ENCODE measurements at places on chromosomes 2 and 18.

DNA sequence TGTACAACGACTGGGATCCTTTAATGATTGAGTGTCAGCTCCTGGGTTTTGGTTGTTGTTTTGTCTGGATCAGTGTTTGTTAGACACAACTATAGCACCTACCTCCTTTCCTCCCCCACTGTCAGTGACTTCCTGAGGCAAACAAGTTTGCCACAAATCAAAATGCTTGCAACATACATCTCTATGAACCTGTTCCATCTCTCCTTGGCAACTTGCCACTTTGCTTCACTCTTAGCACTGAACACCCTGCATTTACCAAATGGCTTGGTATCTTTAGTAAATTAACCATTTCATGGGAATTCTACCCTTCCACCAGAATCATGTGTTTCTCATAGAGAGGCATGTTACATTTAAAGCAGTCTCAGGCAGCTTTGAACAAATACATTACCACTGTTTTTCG, 301.1 kb upstream of the TANK start:
- DNase-seq = no peak

- DNase-seq = no peak
These were observed 79.4 kb upstream of the AGAP1 start for GRCh38 chr2:235414422-235414821.

- no peak for DNase-seq
These were observed 173.1 kb upstream of the GYPC start for GRCh38 chr2:126482582-126483464.

DNA sequence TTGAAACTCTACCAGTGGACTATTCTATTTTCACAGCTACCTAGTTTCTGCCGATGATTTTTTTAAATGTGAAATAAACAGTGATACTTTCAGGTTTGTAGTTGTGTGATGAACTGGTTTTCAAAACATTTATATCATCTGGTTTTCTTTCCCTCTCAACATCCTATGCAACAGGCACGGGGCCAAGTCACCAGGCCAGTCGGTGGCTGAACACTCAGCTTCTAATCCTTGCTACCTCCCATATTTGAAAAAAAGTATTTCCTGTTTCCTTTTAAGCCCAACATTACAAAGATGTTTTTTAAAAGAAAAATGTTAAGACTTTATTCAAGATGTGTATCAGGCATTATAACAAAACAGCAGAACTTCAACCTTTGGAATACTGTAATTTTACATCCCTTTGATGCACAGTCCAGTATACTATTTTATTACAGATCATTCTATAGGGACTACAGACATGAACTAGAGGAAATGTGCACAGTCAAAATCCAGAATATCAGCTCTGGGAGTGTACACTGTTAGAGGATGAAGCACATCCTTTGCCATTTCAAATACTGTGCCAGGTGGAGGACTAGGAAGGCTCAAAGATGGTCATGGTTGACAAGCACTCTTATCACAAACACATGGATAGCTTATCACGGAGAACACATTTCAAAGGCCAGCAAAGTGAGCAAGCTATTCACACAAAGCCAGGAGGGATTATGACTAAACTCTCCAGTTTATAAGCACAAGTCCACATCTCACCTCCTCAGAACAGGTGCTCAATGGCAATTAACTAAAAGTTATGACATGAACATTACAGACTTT, 14.6 kb downstream of the MRPL35 start:
- no peak for DNase-seq

GRCh38 chr2:8115456-8115855, 566.4 kb upstream of the ID2 start:
- DNase-seq = no peak

GRCh38 chr2:54763636-54764291, 40.3 kb downstream of the EML6 start:
- DNase-seq = peak; percentile 33

GRCh38 chr2:200275295-200276013, 31.0 kb upstream of the SPATS2L start:
- no peak for DNase-seq

- DNase-seq = no peak
These were observed 34.7 kb downstream of the ONECUT2 start for GRCh38 chr18:57469884-57470283.

GRCh38 chr2:65361623-65362022, 70.8 kb downstream of the SPRED2 start:
- no peak for DNase-seq

- no peak for DNase-seq
These were observed 71.4 kb upstream of the CDH20 start for GRCh38 chr18:61261870-61262269.

DNA sequence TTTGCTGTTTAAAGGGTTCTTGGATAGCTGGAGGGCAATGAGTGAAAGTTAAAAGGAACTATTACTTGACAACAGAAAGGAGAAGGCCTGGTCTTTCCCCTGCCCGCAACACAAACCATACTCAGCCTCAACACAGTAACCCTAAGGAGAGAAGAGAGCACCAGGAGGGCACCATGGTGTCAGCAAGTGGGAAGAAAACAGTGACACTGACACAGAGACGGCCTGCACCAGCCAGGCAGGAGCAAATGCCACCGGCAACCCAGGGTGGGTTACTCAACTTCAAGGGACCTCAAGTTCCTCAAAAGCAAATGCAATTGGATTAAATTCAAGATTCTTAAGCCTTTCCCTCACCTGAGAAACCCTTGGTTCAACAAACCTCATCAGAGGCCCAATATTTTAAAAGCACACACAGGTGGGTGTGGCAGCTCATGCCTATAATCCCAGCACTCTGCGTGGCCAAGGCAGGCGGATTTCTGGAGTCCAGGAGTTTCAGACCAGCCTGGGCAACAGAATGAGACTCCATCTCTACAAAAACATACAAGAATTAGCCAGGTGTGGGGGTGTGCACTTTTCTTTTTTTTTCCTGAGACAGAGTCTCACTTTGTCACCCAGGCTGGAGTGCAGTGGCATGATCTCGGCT, 52.3 kb downstream of the TFCP2L1 start:
- DNase-seq = no peak

DNA sequence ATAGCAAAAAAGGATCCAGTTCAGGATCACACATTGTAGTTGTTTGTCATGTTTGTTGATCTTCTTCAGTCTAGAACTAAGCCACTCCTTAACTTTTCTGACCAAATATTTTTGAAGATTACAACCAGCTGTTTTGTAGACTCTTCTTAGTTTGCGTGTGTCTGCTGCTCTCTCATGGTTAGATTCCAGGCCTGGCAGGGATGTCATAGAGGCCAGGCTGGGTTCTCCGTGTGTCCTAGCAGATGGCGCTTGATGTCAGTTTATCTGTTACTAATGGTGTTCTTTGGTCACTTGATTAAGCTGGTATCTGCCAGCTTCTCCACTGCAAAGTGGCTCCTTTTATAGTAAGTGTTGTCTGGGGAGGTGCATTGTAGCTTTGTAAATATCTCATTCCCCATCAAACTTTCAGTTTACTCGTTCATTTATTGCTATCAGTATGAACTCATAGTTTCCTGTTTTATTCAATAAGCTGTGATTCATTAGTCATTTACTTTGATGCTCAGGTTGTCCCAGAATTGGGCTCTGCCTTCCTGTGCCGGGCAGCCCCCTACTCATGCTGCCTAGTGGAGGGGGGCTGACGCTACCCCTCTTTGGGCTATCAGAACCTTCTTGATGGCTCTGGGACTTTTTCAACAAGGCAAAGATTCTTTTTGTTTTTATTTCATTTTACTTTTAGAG, 42.1 kb downstream of the GRHL1 start:
- no peak for DNase-seq

DNA sequence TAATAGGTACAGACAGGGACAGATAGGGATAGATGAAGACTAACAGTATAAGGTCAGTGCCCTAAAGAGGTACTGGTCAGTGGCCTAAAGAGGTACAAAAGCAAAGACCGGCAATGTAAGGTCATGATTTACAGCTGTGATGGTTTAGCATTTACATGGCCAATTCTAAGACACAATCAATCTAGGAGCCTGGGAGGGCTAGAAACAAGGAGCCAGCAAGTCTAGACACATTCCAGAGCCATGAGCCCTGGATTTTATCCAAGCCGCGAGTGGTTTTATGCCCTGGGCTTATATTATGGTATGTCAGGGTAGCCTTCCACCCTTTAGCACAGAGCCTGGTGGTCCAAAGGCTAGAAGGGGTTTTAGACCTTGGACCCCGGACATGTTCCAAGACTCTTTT, 124.2 kb downstream of the CBLN2 start:
- DNase-seq = no peak

- DNase-seq = no peak
These were observed 48.8 kb downstream of the TMEM163 start for GRCh38 chr2:134669731-134670669.

DNA sequence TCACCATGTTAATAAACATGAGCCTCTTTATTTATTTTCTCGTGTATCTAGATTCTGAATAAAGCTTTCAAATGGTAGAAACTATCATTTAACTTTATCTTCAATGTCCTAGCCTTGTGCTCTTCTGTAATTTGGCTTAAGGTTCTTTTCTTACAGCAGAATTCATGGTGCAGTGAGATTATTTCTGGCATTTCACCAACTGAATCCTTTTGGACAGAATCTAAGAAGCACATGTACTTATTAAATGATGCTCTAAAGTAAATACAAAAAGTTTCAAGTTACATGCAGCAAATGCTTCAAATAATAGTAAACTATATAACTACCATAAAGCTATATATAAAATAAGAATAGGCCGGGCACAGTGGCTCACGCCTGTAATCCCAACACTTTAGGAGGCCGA, 65.9 kb downstream of the AP1S3 start:
- no peak for DNase-seq

- no peak for DNase-seq
These were observed 28.6 kb downstream of the EPB41L3 start for GRCh38 chr18:5515011-5515784.

GRCh38 chr2:207937823-207938222, 87.5 kb downstream of the PLEKHM3 start:
- DNase-seq = no peak

DNA sequence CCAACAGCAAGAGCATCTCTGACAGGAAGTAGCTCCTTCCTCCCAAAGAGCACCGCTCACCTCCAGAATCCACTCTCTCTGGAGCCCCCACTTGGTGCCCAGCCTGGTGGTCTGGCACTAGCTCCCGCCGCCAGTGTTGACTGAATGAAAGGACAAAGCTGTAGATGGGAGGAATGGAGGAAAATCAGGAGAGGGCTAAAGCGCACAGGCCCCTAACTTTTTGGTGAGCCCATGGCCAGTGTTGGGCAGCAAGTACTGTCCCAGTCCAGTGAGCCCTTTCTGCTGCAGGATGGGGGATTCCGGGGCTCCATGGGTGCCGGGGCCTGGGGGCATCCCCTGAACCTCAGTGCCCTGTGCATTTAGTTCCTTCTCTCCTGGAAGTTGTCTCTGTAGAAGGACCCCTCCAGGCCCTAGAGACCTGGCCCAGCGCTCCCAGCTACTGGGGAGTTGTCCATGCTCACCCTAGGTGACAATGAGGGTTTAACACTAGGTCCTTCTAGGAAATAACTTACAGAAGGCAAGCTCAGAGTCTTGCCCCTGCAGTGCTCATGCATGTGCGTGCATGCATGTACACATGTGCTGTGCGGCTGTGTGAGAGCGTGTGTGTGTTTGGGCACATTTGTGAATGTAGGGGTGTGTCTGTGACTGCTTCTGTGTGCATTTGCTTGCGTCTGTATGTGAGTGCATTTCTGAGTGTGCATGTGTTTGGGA, 33.6 kb downstream of the GLI2 start:
- DNase-seq = no peak

DNA sequence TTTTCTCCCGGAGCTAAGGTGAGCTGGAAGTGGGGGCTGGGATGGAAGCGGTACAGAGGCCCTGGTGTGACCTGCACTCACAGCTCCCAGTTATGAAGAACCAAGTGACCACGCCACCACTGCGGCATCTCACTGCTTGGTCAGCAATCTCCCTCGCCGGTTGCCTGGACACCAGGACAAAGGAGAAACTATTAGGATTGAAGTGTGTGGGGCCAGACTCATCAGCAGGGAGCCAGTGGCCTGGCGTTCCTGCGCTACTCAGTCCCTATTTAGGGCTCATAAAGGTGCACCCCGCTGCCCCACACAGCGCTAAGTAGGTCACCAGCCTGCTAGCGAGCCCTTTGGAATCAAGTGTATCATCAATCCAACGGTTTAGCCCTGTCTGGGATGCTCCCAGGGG, 82.9 kb downstream of the ZCCHC2 start:
- no peak for DNase-seq

DNA sequence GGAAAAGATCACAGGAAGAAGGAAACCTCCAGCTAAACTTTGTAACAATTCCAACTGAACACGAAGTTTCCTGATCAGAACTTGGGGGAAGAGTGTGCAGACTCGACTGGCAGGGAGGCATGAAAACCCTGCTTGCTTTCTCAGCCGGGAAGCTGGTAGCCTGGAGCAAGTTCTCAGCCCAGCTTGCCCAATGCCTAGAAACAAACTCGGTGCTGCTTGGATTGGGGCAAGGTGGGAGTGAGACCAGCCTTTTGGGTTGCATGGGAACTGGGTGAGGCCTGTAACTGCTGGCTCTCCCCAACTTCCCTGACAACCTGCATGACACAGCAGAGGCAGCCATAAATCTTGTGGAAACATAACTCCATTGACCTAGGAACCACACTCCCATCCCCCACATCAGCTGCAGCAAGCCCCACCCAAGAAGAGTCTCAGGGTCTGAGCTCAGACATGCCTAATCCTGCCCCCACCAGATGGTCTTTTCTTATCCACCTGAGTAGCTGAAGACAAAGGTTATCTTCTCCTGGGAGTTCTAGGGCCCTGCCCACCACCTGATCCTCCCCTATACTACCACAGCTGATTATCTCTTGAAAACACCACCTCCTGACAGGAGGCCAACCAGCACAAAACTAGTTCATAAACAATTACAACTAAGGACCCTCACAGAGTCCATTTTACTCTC, 1859.7 kb upstream of the CELF4 start:
- DNase-seq = no peak

Measured in GM20000 (cell line).